Activated T-helper 1 cell treated with anti-CD3 and anti-CD28 coated beads, Interleukin-12 subunit alpha, Interleukin-12 subunit beta, Interleukin-2, Interleukin-4 antibody, amounts not matched to agents 30 ng/mL and 10 ng/mL and 1 ng/mL, durations not matched to agents 14 hours and 24 hours and 36 hours (primary cell): ENCODE measurements at places on chromosomes 16 and 17. TPM values are rescaled to one million over a fixed set of nuclear protein-coding genes. Genes with fewer than 3 reads are reported as not detected.

The ADAD2 gene
- not detected in 2 replicates for total RNA-seq

The MEIOB gene
- total RNA-seq, result not detected in 2 replicates

DNA sequence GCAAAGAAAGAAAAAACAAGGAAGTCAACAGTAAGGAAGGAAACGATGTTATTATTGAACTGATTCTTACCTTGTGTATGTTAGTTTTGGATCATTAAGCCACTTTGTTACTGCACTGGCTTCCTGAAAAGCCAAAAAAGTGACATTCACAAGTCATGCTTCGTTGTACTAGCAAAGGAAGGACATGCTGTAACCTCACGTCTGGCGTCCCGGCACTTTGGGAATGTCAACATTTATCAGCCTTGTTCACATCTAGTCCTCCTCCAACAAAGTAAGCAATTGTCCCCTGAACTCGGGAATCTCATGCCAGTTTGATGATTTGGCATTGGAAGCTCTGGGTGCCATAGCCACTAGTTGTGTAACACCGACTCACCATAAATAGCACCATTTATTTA, 731 bp upstream of the MKS1 start:
- peaks cover 15% of the 10 kb centered on the region for H3K27me3 ChIP-seq
- peak overlapping the region; percentile 92 for H3K4me3 ChIP-seq
- H3K4me1 ChIP-seq, result peaks cover 26% of the 10 kb centered on the region
- no peaks in the 10 kb centered on the region for H3K36me3 ChIP-seq
- no peak for DNase-seq
- H3K27ac ChIP-seq, result peak overlapping the region; percentile 96

GRCh38 chr16:12330946-12331345, 354.4 kb downstream of the SNX29 start:
- no peak overlapping the region for H3K4me3 ChIP-seq
- no peaks in the 10 kb centered on the region for H3K27me3 ChIP-seq
- no peak overlapping the region for H3K27ac ChIP-seq
- H3K4me1 ChIP-seq, result no peaks in the 10 kb centered on the region
- no peaks in the 10 kb centered on the region for H3K36me3 ChIP-seq
- no peak for DNase-seq

GRCh38 chr16:30119428-30119827, 3.6 kb downstream of the MAPK3 start:
- H3K4me1 ChIP-seq, result peaks cover 28% of the 10 kb centered on the region

GRCh38 chr17:45228763-45229539, 7.3 kb downstream of the FMNL1 start:
- peaks cover 27% of the 10 kb centered on the region for H3K36me3 ChIP-seq
- peaks cover 94% of the 10 kb centered on the region for H3K4me1 ChIP-seq
- peak overlapping the region; percentile 97 for H3K27ac ChIP-seq
- DNase-seq, result peak; percentile 81
- peak overlapping the region; percentile 99 for H3K4me3 ChIP-seq

GRCh38 chr16:54591816-54592246, 305.2 kb upstream of the IRX3 start:
- H3K27me3 ChIP-seq, result peaks cover 4% of the 10 kb centered on the region
- H3K27ac ChIP-seq, result no peak overlapping the region
- no peaks in the 10 kb centered on the region for H3K4me1 ChIP-seq

- H3K36me3 ChIP-seq, result peaks cover 4% of the 10 kb centered on the region
- H3K27me3 ChIP-seq, result peaks cover 2% of the 10 kb centered on the region
- H3K4me1 ChIP-seq, result peaks cover 21% of the 10 kb centered on the region
- no peak overlapping the region for H3K4me3 ChIP-seq
- peak overlapping the region; percentile 98 for H3K27ac ChIP-seq
Measured at GRCh38 chr17:64635647-64636305, 26.3 kb downstream of the SMURF2 start.
